Endothelial cell of umbilical vein (primary cell): ENCODE measurements at places on chromosomes 6 and 20.
A peak's percentile ranks its signal among the peaks of the same experiment; 100 is the strongest.

DNA sequence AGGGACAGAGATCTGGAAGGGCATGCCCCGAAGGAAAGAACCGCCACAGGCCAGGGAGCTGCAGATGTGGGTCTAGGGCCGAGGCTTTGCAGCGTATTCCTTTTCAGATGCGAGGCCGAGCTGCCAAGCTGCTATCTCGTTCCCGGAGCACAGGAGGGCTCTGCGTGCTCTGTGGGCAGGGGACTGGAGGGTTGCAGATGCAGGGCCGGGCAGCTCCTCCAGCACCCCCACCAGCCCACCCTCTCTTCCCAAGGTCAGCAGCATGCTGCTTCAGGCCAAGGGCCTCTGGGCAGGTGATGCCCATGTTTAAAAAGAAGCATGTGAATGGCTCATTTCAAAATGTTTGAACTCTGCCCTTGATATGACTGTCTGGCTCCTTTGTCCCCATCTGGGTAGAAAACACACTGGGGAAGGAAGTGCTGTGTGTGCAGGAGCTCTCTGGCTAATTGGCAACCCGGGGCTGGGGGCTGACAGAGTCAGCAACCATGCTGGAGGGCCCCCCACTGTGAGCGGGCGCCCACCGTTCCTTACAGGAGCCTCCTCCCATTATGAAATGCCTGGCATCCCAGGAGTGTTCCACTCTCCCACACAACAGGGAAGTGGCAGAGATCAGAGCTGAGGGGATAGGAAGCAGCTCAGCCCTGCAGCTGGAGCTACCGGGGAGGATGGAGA is 353.3 kb downstream of the ZFAND3 start:
- H3K4me3 ChIP-seq = no peak overlapping the region
- no peaks in the 10 kb centered on the region for H3K36me3 ChIP-seq
- H3K27ac ChIP-seq = no peak overlapping the region
- no peaks in the 10 kb centered on the region for H3K4me1 ChIP-seq
- H3K27me3 ChIP-seq = no peaks in the 10 kb centered on the region

DNA sequence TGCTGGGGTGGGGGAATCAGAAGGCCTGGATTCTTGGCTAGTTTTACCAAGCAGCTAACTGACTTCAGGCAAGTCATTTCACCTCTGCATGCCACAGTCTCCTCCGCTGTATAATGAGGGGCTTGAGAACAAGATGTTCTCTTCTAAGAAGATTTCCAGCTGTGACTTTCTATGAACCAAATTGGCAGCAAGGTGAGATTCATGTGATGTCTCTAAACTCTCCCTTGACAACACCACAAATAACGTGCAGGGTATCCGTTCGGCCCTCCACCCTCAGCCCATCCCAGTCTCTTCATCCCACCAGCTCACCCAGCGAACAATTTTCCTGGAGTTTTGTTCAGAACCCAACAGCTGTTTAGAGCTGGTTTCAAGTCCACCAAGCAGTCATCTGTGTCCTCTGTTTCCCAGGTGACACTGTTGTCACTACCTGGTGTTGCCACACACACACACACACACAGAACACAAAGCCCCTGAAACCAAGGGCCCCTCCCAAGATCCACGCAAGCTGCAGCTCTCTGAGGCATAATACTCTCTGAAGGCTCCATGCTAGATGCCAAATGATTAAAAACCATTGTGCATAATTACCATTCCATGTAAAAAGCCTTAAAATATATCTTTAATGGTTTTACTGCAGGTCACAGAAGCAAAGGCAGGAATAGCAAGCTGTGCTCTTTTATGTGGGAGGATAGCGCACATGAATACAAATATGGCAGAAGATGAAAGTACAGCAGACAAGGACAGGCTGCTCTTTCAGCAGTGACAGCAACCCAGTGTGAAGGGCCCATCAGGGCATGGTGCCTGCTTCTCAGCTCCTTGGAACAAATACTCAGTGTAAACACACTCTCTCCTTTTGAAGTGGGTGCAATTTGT is 48.2 kb downstream of the ARHGAP18 start:
- peaks cover 18% of the 10 kb centered on the region for H3K4me1 ChIP-seq
- H3K27ac ChIP-seq = no peak overlapping the region
- peaks cover 4% of the 10 kb centered on the region for H3K36me3 ChIP-seq

- H3K27me3 ChIP-seq = no peaks in the 10 kb centered on the region
- peak overlapping the region; percentile 92 for H3K27ac ChIP-seq
- H3K36me3 ChIP-seq = no peaks in the 10 kb centered on the region
Measured at GRCh38 chr6:152701863-152702401, 4.2 kb downstream of the MYCT1 start.

GRCh38 chr6:54617730-54618129 is 228.8 kb upstream of the FAM83B start:
- DNase-seq = peak; percentile 68
- H3K4me3 ChIP-seq = no peak overlapping the region
- H3K36me3 ChIP-seq = no peaks in the 10 kb centered on the region
- no peaks in the 10 kb centered on the region for H3K27me3 ChIP-seq
- H3K27ac ChIP-seq = no peak overlapping the region

DNA sequence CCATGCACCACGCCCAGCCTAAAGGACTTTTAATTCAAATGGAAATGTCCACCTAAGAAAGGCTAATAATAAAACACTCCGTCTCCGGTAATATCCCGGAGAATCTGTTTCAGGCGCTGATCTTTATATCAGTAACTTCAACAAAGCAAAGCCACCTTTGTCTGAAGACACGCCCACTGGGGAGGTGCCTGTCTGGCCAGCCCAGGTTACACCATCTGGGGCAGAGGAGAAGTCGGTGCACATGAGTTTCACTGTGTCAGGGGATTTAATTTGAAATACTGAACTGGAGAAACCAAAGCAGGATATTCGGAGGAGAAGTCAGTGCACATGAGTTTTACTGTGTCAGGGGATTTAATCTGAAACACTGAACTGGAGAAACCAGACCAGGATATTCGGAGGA is 9.4 kb downstream of the SERPINB6 start:
- H3K36me3 ChIP-seq = peaks cover 11% of the 10 kb centered on the region
- DNase-seq = no peak
- peaks cover 18% of the 10 kb centered on the region for H3K4me1 ChIP-seq
- no peak overlapping the region for H3K27ac ChIP-seq
- H3K27me3 ChIP-seq = no peaks in the 10 kb centered on the region

- H3K27me3 ChIP-seq = peaks cover 22% of the 10 kb centered on the region
- no peak overlapping the region for H3K27ac ChIP-seq
- H3K36me3 ChIP-seq = no peaks in the 10 kb centered on the region
- no peak for DNase-seq
- no peak overlapping the region for H3K4me3 ChIP-seq
Measured at GRCh38 chr6:45607798-45608197, 230.1 kb upstream of the SUPT3H start.

DNA sequence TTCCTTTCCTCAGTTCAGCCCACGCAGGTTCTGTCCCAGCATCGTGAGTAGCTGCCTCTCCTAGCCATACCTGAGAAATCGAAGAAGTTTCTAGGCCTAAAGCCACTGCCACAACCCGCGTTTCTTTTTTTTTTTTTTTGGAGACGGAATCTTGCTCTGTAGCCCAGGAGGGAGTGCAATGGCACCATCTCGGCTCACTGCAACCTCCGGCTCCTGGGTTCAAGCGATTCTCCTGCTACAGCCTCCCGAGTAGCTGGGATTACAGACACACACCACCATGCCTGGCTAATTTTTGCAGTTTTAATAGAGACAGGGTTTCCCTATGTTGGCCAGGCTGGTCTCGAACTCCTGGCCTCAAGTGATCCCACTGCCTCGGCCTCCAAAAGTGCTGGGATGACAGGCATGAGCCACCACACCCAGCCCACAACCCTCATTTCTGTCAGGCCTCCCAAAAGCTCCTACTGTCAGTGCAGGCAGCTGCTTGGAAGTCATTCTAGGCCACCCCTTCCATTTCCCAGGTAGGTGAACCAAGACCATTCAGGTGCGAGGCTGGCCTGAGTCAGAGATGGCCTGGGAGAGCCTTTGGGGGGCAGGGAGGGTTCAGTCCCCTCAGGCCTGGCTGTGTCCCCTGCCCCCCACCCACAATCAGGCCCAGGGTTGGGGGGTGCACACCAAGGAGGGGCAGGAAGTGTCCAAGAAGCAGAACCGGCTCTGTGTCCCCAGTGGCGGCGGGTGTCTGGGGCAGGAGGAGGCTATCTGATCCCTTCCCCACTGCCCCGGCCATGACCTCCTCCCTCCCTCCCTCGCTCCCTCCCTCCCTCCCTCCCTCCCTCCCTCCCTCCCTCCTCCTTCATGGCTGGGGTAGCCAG is 47.2 kb downstream of the NOL4L start:
- H3K27ac ChIP-seq = no peak overlapping the region
- no peaks in the 10 kb centered on the region for H3K36me3 ChIP-seq
- H3K4me1 ChIP-seq = peaks cover 6% of the 10 kb centered on the region
- H3K4me3 ChIP-seq = no peak overlapping the region

DNA sequence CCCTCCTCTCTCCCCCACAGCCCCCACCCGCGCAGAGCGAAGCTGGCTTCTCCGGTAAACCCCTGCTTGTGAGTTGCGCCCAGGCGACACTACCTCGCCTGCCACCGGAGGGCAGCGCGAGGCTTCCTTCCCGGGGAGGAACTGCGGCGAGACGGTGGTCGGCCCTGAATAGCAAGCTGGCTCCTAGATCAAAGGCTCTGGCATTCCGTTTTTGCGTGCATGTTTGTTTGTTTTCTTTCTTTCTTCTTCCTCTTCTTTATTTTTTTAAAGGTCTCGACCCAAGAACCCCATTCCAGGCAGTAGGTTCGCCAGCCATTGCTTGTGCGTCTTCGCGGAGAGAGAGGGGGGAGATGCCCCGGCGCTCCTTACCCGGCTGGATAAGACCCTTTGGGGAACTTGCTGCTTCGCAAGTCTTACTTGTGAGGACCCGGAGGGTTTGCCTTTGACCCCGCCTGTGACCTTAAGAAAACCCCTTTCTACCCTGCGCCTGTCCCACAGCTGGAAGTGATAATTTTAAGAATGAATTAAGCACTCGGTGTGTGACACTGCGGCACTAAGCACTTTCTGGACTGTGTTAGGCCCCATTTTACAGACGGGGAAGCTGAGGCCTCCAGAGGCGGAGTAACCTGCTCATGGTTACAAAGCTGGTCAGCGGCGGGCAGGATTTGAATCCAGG is 92.7 kb upstream of the SIRPA start:
- no peaks in the 10 kb centered on the region for H3K36me3 ChIP-seq
- H3K4me3 ChIP-seq = peak overlapping the region; percentile 49
- H3K27ac ChIP-seq = peak overlapping the region; percentile 42

DNA sequence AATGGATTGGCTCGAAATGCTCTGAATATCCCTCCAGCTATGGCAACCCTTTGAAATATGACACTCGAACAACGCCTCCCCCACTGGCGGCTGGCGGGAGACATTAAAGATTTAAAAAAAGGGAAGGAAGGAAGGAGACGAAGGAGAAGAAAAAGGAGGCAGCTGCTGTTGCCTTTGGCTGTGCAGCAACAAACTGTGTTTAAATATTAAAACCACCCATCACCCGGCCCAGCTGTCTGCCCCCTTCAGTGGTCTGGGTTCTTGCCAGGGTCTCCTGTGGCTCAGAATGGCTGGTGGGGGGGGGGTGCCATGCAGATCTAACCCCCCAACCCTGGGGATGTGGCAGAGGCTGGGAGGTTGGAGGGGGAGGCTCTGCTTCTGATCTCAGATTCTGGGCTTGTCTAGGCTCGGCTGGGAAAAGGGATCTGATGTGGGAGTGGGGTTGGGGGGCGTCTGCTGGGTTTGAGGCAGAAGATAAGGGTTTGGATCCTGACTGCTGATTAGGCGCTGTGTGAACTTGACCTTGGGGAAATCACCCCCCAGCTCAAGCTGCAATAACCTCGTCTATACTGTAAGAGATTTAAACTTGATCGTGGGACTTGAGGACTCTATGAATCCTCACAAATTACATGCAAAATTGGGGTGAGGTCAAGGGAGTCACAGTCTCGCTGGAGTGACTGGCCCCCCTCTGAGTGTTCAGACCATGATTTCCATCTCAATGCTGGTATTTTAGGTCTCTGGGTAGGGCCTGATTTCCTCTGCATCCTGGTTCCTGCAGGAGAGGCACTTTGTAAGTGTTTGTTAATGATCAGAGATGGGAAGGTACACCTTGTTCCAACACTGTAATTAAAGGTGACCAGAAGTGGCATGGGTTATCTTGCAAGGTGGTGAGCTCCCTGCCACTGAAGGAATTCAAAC is 40.3 kb upstream of the BLCAP start:
- DNase-seq = peak; percentile 50
- H3K36me3 ChIP-seq = no peaks in the 10 kb centered on the region
- H3K4me1 ChIP-seq = no peaks in the 10 kb centered on the region
- H3K27me3 ChIP-seq = peaks cover 12% of the 10 kb centered on the region
- no peak overlapping the region for H3K4me3 ChIP-seq

- H3K27ac ChIP-seq = no peak overlapping the region
- no peak overlapping the region for H3K4me3 ChIP-seq
- H3K27me3 ChIP-seq = no peaks in the 10 kb centered on the region
- H3K4me1 ChIP-seq = no peaks in the 10 kb centered on the region
- no peak for DNase-seq
Measured at GRCh38 chr20:43159994-43160393, 29.7 kb downstream of the PTPRT start.

GRCh38 chr20:40314278-40314677 is 374.8 kb downstream of the MAFB start:
- no peak overlapping the region for H3K27ac ChIP-seq
- no peak overlapping the region for H3K4me3 ChIP-seq
- no peaks in the 10 kb centered on the region for H3K4me1 ChIP-seq
- no peaks in the 10 kb centered on the region for H3K36me3 ChIP-seq
- peak; percentile 61 for DNase-seq
- H3K27me3 ChIP-seq = no peaks in the 10 kb centered on the region

- no peaks in the 10 kb centered on the region for H3K27me3 ChIP-seq
- H3K27ac ChIP-seq = no peak overlapping the region
- H3K36me3 ChIP-seq = no peaks in the 10 kb centered on the region
- no peaks in the 10 kb centered on the region for H3K4me1 ChIP-seq
Measured at GRCh38 chr6:34459899-34460593, 5.8 kb upstream of the PACSIN1 start.
